Airway epithelial cell (primary cell): ENCODE measurements at places on chromosomes 4 and X. TPM values are rescaled to one million over a fixed set of nuclear protein-coding genes. Genes with fewer than 3 reads are reported as not detected.

Gene EREG
- 21.3 and 33.1 TPM in 2 replicates for total RNA-seq

Gene GYPA
- total RNA-seq: not detected in 2 replicates

Gene PPARGC1A
- 0.42 and 1.1 TPM in 2 replicates for total RNA-seq

Gene POF1B
- total RNA-seq: 3.8 and 7.1 TPM in 2 replicates

Gene DMRTC1
- total RNA-seq: not detected in 2 replicates

Gene SRPK3
- total RNA-seq: 0.07 TPM in 1 of 2 replicates, not detected in the other

Gene GAGE12J
- total RNA-seq: not detected in 2 replicates

Gene KLB
- total RNA-seq: 0.07 TPM in 1 of 2 replicates, not detected in the other

Gene SRPX
- total RNA-seq: 11.2 and 13.6 TPM in 2 replicates

Gene EDA
- 1.2 and 1.5 TPM in 2 replicates for total RNA-seq

Gene MXRA5
- 0.28 and 0.85 TPM in 2 replicates for total RNA-seq

Gene MUC7
- total RNA-seq: not detected in 2 replicates

Gene MAGED4B
- 0.63 and 4.7 TPM in 2 replicates for total RNA-seq

Gene CT45A5
- not detected in 2 replicates for total RNA-seq

Gene CFAP99
- not detected in 2 replicates for total RNA-seq

Gene IL21
- not detected in 2 replicates for total RNA-seq

Gene SORBS2
- 6.3 and 17.7 TPM in 2 replicates for total RNA-seq

Gene NR0B1
- 0.23 TPM in 1 of 2 replicates, not detected in the other for total RNA-seq

Gene VSIG1
- total RNA-seq: 0.85 and 1.4 TPM in 2 replicates

Gene HSFX4
- total RNA-seq: not detected in 2 replicates

Gene GPR34
- not detected in 2 replicates for total RNA-seq

Gene ART3
- 1.7 TPM in 1 of 2 replicates, not detected in the other for total RNA-seq

Gene SPCS3
- total RNA-seq: 64.8 and 78.9 TPM in 2 replicates

Gene KLHL4
- total RNA-seq: 1.2 and 1.4 TPM in 2 replicates

Gene TMSB15B
- total RNA-seq: 6.6 and 13.5 TPM in 2 replicates

Gene DUSP21
- not detected in 2 replicates for total RNA-seq

Gene CDKL2
- total RNA-seq: 0.60 and 1.1 TPM in 2 replicates

Gene AADAT
- 1.6 and 4.4 TPM in 2 replicates for total RNA-seq

Gene CSAG1
- total RNA-seq: not detected in 2 replicates
